ENCODE measurements at places on chromosomes 1 and 21.

- DNase-seq: no peak
Observed at GRCh38 chr1:229258757-229259060, 12.2 kb upstream of the RAB4A start.

DNA sequence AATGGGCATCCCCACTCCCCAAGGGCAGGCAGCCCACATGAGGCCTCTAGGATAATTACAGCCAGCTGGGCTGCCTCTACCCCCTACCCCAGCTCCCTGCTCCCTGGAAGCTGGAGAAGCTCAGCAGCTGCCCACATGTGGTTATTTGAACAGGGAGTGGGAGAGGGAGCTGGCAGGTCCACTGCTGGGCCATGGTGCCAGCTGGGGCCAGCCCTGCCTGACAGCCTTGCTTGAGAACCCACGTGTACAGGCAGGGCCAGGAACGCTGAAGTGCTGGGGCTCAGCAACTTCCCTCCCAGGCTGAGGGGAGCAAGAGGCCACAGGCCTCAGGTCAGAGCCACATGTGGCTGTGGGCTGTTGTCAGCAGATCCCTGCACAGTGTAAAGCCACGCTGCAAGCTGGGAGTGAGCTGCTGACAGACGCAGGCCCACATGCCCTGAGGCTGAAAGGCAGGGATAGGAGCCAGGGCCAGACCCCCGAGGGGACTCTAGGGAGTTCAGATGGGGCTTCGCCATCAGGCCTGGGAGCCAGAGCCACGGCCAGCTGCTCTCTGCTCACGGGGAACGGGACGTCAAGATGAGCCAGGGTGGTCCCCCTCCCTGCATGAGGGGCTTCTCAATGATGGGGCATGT is 129.0 kb downstream of the SYF2 start:
- no peak for DNase-seq

GRCh38 chr21:33169359-33169758 is 60.4 kb upstream of the IFNAR2 start:
- DNase-seq: no peak

DNA sequence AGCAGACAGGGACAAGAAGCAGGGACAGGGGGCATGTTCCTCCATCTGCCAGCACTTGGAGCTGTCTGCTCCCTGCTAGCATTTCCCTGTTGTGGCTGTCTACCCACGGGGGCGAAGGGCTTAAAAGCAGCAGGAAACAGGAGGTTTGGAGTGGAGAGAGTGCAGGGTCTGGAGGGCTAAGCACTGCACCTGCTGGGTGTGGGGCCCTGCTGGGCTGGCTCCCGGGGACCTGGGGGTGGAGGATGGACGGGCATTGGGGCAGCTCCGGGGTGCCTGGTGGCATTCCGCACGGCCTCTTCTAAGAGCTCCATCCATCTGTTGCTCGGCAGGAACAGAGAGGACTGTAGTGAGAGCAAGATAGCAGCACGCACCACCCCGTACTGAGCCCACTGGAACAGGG is 21.2 kb downstream of the LRRC71 start:
- no peak for DNase-seq

GRCh38 chr1:160129046-160129445 is 13.5 kb downstream of the ATP1A2 start:
- DNase-seq: no peak

GRCh38 chr1:32783851-32784250 is 33.3 kb downstream of the YARS1 start:
- no peak for DNase-seq

GRCh38 chr1:200624679-200625335 is 4.3 kb upstream of the KIF14 start:
- DNase-seq: no peak

Measured in T-helper 2 cell (primary cell).